ENCODE measurements at places on chromosomes 13 and 19.

- peak; percentile 78 for DNase-seq
These were observed 60.9 kb downstream of the WDFY2 start for GRCh38 chr13:51645154-51645650.

DNA sequence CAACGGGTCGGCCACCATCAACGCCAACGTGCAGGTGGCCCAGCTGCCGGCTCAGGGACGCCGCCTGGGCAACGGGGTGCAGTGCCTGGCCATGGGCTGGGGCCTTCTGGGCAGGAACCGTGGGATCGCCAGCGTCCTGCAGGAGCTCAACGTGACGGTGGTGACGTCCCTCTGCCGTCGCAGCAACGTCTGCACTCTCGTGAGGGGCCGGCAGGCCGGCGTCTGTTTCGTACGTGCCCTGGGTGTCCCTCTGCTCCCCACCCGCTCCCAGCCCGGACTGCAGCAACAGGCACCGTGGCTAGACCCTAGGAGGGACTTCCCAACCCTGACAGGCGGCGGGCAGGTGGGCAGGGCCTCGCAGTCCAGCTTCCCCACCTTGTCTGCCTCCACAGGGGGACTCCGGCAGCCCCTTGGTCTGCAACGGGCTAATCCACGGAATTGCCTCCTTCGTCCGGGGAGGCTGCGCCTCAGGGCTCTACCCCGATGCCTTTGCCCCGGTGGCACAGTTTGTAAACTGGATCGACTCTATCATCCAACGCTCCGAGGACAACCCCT lies 3.5 kb downstream of the ELANE start:
- no peak for DNase-seq

GRCh38 chr13:38093425-38093824 lies 223.9 kb upstream of the TRPC4 start:
- no peak for DNase-seq

GRCh38 chr19:46442808-46443450 lies 14.2 kb upstream of the PNMA8C start:
- DNase-seq: no peak

- DNase-seq: no peak
These were observed 648.8 kb upstream of the SPRY2 start for GRCh38 chr13:80989747-80990146.

- peak; percentile 97 for DNase-seq
These were observed at the start of gene ZNF66 for GRCh38 chr19:20776083-20777076. Gene ZNF66, plus strand, starts transcription at chr19:20776304. Its CDS starts 144 bp downstream, at chr19:20776448.

- peak; percentile 12 for DNase-seq
These were observed 38.0 kb upstream of the DOCK9 start for GRCh38 chr13:99015606-99016490.

DNA sequence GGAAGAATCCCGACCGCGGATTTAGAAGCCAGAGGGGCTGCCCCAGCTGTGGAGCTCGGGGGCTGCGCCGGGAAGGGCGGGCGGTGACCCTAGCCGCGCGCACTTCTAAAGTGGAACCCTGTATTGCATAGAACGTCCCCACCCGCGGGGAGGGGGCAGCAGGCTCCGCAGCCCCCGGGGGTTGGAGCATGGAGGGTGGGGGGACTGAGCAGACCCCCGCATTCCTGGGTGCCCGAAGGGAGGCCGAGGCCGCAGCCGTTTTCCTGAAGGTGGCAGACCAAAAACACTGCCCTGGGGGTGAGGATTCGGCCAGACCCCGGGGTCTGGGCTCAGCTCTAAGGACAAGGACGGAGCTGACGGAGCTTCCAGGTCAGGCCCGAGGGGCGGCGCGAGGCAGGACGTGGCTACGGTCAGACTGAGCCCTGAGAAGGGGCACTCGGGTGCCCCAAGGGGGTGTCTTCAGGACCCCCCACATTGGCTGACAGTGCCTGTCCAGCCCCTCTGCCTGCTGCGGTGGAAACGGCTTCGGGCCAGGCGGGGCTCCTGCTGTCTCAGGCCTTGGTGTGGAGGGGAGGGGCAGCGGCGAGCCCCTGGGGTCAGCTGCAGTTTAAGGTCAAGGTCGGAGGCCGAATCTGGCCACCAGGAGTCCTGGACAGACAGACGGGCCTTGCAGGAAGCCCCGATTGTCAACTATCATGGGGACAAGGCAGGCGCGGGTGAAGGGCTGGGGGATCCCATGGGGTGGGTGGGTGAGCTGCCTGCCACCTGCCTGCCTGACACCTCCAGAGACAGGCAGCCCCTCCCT lies 12.6 kb downstream of the MKNK2 start:
- no peak for DNase-seq

GRCh38 chr19:21835429-21835809 lies 563 bp downstream of the ZNF43 start:
- DNase-seq: no peak

- no peak for DNase-seq
These were observed 10.8 kb upstream of the RNF113B start for GRCh38 chr13:98187965-98188261.

DNA sequence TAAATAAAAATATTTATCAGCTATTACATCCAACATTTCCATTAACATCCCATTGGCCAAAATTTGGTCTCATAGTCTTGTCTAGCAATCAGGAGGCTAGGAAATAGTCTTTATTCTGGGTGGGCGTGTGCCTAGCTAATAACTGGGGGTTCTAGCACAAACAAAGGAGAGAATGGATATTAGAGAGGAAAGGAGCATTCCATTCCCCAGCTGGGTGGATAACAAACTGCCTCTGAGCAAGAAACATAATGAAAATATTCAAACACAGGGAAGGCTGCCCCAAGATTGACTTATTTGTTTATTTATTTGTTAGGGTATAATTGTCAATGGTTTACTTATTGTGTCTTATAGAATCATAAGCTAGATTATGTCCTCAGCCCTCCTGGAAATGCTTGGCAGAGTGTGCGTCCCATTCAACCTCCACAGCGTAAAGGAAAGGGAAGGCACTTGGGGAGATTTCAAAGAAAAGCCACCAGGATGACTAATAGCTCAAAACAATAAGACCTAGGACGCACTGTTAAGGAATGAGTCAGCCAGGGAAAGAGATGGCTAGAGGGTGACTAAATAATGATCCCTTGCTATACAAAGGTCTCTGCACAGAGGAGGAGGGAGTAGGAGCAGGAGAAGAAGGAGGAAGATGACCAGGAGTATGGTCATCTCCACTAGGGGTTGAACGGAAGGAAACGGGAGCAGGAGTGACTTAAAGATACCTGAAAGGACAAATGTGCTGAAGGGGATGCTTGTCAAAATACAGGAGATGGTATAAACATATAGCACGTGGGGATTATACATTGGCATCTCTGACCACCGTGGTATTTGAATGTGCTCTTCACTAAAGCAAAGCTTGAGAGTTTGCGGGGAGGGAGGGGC lies 23.5 kb upstream of the USP12 start:
- DNase-seq: no peak

DNA sequence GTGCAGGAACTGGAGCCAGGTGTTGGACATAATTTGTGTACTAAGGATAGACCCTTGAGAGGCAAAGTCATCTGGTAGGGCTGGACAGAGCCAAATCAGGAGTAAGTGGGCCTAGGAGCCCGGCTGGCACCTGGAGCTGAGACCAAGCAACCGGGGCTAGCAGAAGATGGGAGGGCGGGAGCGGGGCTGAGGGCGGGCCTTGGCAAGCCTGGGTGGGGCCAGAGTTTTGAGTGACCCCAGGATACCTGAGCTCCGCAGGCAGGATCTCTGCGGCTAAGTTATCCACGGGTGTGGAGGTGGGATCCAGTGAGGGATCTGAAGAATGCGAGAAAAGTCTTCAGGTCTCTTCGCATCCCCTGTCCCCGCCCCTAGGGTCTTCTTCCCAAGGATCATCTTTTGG lies 8.2 kb downstream of the HOOK2 start:
- no peak for DNase-seq
